ENCODE measurements at places on chromosomes 4 and X.

GRCh38 chrX:130846746-130847145 is 56.3 kb downstream of the ENOX2 start:
- no peak for DNase-seq

DNA sequence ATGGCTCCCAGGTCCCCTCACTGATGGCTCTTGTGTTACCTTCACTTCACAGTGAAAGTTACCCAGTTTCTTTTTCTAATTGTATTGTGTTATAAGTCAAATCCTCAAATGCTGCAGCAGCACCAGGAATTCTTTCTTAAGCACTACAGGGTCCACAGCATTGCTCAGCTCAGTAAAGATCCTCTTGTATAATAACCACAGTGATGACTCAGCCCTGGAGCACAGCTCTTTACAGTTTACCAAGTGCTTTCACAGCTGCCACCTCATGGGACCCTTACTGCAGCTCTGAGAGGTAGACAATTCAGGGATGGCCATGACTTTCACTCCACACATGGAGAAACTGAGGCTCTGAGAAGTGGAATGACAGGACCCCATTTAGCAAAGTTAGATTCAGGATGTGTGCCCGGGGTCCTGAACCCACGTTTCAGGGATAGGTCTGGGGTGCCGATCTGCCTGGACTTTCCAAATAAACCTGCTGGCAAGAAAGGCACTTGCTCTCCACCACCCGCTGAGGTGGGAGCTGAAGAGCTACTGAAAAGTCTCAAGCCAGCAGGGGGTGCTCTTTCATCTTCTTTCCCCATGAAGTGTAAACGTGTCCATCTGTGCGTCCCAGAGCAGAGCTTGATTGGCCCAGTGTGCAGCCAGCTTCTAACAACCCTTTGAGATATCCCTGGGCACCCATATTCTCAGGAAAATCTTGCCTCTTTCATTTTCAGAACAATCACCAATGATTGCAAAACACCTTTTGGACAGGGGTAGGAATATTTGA is 35.7 kb upstream of the GABRQ start:
- no peak for DNase-seq

DNA sequence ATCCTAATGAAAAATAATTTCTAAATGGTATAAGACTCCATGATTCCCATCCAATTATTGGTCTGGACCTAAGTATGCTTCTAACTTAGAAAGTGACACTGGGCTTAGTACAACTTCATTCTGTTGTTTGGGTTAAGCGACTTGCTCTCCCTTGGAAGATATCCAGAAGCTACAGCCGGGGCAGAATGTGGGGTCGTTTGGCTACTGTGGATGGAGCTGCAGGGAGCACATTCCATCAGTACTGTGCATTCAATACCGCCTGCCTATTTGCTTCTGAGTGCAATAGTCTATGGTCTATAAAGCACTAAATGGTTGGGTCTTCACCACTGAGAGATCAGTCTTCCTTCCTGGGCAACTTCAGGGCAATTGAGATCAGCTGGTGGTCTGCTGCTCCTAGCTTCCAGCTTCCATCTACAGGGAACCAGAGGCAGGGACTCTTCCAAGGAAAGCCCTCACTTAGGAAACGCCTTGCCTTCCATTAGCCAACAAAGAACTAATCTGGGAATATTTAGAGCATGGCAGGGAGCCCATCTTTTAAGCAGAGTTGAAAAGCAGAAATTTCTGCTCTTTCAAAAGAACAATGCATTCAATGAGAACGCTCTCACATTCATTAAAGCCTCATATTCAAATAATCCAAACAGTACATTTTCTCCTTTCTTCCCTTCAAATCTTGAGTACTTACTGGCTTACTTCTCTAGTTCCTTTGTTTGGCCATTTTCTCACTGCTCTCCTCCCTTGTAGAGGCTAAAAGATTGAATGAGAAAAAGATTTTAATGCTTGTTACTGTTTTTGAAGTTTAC is 1049.9 kb upstream of the TENM3 start:
- no peak for DNase-seq

DNA sequence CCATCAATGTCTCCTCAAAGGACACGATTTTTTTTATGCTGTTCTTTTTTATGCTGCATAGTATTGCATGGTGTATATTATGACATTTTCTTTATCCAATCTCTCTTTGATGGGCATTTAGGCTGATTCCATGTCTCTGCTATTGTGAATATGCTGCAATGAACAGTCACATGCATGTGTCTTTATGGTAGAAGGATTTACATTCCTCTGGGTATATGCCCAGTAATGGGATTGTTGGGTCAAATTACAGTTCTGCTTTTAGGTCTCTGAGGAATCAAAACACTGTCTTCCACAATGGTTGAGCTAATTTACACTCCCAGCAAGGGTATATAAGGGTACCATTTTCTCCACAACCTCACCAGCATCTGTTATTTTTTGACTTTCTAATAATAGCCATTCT is 113.9 kb downstream of the GRIA3 start:
- no peak for DNase-seq

DNA sequence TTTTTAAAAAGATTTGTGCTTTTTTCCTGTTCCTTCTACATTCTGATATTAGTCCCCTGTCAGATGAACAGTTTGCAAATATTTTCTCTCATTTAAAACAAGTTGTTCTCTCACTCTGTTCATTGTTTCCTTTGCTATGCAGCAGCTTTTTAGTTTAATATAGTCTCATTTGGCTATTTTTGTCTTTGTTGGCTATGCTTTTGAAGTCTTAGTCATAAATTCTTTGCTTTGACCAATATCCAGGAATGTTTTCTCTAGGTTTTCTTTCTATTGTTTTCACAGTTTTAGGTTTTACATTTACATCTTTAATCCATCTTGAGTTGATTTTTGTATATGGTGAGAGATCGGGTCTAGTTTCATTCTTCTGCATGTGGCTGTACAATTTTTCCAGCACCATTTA is 136.8 kb downstream of the TET2 start:
- no peak for DNase-seq

- no peak for DNase-seq
Observed at GRCh38 chr4:84928089-84928488, 38.4 kb downstream of the WDFY3 start.

GRCh38 chr4:13413729-13414437 is 70.3 kb downstream of the RAB28 start:
- no peak for DNase-seq

GRCh38 chrX:36683507-36683906 is 324.7 kb upstream of the FAM47C start:
- DNase-seq = no peak

GRCh38 chrX:135489542-135489941 is 30.9 kb upstream of the INTS6L start:
- DNase-seq = no peak

Data from cortex of kidney (tissue), 1 donor.